Karpas-422 (cell line): ENCODE measurements at places on chromosomes 2 and 18.
A peak's percentile ranks its signal among the peaks of the same experiment; 100 is the strongest.

DNA sequence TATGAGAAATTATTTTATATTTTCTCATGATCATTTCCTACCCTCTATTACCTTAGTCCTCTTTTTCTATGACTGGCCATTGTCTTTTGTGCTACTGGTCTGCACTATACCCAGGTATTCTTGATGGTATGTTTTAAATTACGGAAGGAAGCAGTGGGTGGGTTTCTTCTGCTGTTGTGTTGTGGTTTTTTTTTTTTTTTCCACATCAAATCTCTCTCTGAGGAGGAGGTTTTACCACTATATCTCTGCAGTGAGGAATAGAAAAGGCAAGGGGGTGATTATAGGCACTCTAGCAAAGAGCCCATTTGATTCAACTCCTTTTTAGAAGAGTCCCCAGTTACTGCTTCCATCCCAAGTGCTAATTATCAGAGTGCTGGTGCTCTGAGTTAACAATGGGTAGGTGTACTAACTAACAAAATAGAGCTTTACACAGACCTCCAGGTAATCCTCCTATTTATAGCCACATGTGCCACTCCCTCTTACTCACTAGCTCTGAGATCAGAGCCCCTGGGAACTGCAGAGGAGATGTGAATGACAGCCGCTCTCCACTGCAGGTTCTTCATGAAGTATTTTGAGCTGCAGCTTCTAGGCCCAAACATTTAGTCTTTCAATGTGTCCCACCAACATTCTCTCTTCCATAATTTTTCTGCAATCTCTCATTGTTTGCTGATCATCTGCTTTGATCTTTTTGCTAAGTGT, 301.6 kb upstream of the GULP1 start:
- no peak for DNase-seq

DNA sequence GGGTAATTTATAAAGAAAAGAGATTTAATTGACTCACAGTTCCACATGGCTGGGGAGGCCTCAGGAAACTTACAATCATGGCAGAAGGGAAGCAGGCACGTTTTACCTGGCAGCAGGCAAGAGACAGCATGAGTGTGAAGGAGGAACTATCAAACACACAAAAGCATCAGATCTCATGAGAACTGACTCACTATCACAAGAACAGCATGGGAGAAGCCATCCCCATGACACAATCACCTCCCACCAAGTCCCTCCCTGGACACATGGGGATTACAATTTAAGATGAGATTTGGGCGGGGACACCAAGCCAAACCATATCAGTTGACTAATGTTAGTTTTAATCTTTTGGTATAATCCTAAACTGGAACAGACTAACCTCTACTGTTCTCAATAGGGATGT, 49.1 kb upstream of the CPO start:
- DNase-seq = no peak

GRCh38 chr2:67169417-67170140, 227.6 kb upstream of the ETAA1 start:
- no peak for DNase-seq

DNA sequence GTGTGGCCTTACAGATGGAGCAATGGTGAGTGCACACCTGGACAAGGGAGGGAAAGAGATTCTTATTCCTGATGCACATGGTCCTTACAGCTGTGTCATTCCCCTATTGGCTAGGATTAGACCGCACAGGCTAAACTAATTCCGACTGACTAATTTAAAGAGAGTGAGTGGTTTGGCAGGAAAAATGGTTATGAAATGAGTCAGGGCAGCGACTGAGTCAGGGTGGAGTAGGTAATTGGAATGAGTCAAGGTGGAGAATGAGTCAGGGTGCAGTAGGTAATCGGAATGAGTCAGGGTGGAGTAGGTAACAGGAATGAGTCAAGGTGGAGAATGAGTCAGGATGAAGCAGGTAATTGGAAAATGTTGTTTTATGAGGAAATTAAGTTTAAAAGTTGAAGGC, 1353.7 kb upstream of the LRRTM1 start:
- DNase-seq = no peak

DNA sequence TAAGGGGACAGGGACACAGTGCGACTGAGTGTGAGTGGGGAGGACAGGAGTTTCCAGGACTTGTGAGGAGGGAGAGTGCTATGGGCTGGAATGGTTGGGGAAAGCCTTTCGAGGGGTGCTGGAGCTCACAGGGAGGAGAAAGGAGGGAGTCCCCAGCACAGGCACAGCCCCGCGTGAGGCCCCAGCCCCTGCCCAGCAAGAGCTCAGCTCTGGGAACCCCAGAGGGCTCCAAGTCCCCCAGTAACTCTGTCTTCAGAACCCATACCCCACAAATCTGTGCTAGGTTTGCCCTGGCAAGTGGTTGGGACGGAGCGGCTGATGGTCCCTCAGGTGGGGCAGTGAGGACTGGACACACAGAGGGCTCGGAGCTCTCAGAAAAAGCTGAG, 75.4 kb downstream of the SFXN5 start:
- no peak for DNase-seq

- DNase-seq = no peak
Measured at GRCh38 chr2:161354106-161354505, 45.9 kb downstream of the PSMD14 start.

DNA sequence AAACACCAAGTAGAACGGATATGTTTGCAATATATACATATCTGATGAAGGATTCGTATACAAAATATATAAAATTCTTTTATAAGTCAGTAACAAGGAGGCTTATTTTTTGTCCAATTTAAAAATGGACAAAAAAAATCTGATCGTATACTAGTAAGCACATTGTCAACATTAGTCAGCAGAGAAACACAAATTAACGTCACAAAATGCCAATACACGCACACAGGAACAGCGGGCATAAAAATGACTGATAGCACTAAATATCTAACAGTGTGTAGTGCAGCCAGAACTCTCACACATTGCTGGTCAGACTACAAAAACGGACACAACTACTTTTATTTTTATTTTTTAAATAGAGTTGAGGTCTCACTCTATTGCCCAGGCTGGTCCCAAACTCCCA, 69.5 kb downstream of the LAMA1 start:
- DNase-seq = no peak

GRCh38 chr2:128528133-128528532, 209.5 kb upstream of the HS6ST1 start:
- no peak for DNase-seq

- no peak for DNase-seq
Measured at GRCh38 chr2:188973641-188974040, 532 bp upstream of the COL3A1 start.

GRCh38 chr2:49928551-49928950, 774.2 kb upstream of the FSHR start:
- DNase-seq = no peak

- DNase-seq = no peak
Measured at GRCh38 chr18:21979759-21980158, 189.6 kb upstream of the GATA6 start.

GRCh38 chr2:201966691-201967438, 66.8 kb upstream of the FZD7 start:
- no peak for DNase-seq

DNA sequence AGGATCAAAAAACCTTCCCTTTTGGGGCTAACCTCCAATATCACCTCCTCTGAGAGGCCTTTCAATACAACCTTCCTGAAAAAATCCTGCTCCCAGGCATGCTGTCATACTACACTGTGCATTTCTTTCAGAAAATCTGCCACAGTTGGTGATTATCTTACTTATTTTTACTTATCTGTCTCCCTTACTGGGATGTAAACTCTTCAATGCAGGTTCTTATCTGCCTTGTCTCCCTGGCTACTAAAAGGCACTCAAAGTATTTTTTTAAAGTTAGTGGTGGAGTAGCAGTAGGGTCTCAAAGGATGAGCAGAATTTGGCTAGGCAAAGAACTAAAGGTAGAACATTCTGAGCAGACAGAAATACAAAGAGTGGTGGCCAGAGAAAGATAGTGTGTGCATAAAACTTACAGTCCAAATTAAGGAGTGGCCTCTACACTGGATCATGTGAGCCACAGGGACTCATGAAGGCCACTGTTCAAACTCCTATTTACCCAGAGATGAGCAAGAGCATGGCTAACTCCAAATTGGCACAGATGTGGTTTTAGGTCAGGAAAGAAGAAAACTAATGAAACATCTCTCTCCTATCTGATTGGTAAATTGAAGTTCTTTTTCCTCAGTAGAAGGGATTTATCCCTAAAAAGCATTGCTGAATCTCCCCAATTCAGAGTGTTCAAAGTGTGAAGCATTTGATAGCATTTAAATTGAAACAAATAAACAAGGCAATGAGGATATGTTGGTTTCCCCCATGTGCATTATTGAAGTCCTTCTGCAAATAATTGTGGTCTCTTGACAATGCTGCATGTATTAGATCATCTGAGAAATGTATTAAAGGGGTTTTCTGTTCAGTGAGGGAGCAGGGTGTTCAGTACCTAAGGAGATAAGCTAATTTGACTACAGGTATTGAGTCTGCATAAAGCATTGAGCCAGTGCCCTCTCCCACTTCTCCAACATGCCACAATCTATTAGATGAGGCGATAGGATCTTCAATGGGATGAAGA, 285.5 kb downstream of the MREG start:
- no peak for DNase-seq

DNA sequence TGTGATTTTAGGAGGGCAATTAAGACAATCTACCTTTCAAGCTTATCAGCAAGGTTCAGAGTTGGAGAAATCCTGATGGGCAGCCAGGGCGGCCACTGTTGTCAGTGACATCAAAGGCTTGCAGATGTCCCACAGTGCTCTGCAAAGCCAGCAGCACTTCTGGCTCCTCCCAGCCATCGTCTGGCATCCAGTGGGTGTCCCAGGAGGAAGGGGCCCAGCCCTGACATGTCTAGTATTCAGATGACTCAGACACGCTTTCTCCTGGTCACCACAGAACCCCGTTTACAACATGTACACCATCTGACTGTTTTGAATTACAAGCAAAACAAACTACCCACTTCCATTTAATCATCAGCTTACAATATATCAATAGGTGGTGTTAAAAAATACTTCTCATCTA, 61.4 kb downstream of the CYRIA start:
- no peak for DNase-seq

- no peak for DNase-seq
Measured at GRCh38 chr2:111032721-111033429, 87.8 kb upstream of the BCL2L11 start.

DNA sequence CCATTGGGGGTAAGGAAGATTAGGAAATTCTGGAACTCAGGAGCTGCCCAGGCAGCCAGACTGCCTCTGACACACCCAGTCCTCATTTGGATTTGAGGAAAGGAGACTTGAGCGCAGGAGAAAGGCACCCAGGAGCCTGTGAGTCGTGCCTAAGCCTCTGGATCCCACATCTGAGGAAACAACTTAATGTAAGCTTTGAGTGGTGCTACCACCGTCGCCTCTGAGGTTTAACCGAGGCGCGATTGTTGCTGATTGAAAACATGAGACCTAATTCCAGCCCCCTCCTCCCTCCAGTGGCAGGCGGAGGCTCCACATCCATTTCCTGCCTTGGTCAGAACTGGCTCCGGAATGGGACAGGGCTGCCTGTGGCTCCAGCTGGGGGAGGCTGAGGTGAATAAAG, 176.7 kb upstream of the PKDCC start:
- no peak for DNase-seq

- DNase-seq = no peak
Measured at GRCh38 chr18:68484241-68484640, 230.7 kb downstream of the TMX3 start.

GRCh38 chr2:233009661-233010060, 3.4 kb downstream of the NGEF start:
- DNase-seq = no peak

DNA sequence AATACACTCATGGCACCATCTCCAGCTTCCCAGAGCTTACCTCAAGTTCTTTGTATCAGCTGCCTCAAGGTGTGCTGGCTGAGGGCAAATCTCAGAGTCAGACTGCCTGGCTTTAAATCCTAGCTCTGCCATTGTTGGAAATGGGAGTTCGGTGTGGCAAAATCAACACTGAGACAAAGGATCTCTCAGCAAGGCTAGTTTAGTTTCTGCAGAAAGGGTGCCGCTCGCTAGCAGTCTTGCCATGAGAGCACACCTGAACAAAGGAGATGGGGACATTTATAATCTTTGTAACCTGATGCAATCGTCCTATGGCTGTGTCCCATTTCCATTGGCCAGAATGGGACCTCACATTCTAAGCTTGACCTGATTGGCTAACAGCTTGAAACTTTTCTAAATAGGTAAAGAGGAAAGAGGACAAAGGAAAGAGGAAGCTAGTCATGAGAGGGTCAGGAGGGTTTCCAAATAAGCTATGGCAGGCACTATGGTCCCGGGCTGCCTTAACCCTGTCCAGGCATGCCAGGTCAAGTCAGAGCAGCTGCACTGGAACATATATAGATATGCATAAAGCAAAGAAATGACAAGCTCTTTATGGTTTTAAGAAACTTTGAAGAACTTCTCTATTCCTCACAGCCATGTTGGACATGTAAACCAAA, 4.3 kb upstream of the UBE2F start:
- no peak for DNase-seq

GRCh38 chr2:239467281-239467955, 66.6 kb upstream of the HDAC4 start:
- no peak for DNase-seq

DNA sequence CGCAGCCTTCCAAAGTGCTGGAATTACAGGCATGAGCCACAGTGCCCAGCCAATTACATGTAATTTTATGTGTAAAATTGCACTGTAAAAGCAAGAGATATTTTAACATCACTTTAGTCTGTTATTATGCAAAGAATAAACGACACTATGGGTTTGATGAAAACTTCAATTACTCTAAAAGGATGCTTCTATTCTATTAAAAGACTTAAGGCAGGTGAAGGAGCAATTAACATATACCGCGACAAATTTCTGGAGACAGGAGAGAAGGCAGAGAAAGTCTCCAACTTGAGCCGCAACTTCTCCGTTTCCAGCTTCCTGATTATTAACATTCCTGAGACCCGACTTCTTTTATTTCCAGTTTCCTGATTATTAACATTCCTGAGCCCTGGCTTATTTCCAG, 53.7 kb downstream of the FAM210A start:
- peak; percentile 59 for DNase-seq

- DNase-seq = no peak
Measured at GRCh38 chr2:28664120-28664842, 87.3 kb upstream of the PPP1CB start.

DNA sequence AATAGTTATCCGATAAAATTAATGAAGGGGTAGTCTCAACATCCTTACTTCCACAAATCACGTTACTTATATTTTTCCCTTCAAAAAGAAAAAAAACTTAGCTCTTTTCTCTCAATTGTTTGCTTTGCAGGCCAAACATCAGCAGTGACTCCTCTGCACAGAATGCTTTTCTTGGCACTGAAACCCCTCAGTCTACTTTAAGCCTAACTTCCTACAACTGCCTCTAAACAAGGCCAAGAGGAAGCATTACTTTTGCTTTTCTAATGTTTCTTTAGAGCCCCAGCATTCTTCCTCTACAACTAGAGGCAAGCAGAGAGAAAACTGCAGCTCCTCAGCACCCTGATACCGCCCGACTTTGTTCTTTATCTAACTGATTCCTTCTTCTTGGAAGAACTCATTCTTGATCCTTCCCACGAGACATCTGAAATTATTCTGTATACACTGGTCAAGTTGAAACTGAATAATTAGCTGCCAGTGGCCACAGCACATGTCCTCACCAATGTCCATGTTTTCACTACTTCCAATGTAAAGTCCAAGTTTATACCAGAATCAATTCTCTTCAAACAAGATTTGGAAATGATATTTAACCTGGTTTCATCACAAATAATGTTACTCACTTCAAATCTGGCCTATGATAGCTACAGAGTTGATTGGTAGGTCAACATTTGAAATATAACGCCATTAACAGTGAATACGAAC, 55.3 kb downstream of the DTNB start:
- DNase-seq = no peak
